ENCODE measurements at places on chromosomes 6 and 20. TPM values are rescaled to one million over a fixed set of nuclear protein-coding genes. Genes with fewer than 3 reads are reported as not detected.

DNA sequence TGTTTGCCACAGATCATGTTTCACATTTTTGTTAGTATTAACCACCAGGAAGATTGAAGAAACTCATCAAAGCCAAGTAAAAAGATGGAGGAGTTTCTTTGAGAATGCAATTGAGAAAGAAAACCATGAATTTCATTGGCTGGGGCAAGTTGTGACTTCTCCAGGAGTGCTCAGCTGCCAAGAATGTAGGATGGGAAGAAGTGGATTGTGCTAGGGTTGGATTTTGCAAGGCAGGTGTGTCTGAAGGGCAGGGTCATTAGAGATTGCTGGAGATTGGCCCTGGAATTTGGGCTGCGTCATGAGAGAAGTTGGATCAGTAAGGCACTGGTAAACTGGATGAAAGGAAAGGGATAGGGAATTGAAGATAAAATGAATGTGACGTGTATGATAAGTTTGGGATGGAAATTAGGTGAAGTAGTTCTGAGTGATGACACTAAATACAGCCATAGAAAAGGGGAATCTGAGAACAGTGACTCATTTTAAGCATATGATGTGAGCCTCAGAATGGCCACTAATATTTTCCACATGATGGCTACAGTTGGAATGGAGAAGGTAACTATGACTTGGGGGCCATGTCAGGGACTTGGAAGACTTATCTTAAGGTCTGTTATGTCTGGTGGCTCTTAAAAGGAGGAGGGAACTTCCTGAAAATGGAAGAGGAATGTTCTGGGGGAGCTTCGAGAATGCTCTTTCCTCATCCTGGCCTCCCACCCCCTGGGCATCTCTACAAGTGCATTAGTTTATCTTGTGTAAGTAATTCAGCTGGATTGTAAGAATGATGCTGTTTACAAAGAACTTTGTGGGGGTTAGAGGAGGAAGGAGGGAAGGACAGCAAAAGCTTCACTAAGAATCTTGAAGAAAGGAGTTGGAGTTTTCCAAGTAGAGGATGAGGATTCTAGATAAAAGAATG lies 27.8 kb upstream of the ERVFRD-1 start:
- DNase-seq = no peak

- DNase-seq = no peak
Observed at GRCh38 chr20:3652676-3653596, 10.3 kb downstream of the GFRA4 start.

- DNase-seq = no peak
Observed at GRCh38 chr6:37704923-37705238, 7.2 kb upstream of the MDGA1 start.

DNA sequence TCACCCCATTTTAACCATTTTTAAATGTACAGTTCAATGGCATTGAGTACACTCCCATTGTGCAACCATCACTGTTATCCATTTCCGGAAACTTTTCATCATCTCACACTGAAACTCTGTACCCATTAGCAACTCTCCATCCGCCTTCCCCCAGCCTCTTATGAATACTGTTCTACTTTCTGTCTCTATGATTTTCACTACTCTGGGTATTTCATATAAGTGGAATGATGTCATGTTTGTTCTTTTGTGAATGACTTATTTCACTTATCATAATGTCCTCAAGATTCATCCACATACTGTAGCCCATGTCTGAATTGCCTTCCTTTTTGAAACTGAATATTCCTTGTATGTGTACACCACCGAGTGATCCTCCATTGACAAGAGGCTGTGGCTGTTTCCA lies 92.9 kb upstream of the TOX2 start:
- DNase-seq = no peak

DNA sequence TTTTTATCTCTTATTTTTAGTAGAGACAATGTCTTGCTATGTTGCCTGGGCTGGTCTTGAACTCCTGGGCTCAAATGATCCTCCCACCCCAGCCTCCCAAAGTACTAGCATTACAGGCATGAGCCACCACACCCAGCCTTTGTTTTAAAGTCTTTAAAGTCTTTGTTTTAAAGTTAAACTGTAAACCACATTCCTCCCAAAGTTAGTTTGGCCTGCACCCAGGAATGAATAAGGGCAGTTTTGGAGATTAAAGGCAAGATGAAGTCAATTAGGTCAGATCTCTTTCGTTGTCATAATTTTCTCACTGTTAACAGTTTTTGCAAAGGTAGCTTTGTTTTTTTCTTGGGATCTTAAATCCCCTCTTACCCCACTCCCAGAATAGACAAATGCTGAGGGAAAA lies 63.8 kb downstream of the UBR2 start:
- DNase-seq = no peak

The LHFPL5 gene
- total RNA-seq = not detected

The SLC26A8 gene
- 0.97 TPM for total RNA-seq
